Stimulated activated CD8-positive, alpha-beta memory T cell treated with anti-CD3 and anti-CD28 coated beads, Interleukin-4, amount 100 ng/mL, for 24 hours (primary cell): ENCODE measurements at places on chromosomes 6 and 20.

GRCh38 chr6:105804000-105804399 is 282.1 kb upstream of the PRDM1 start:
- no peak for DNase-seq

GRCh38 chr20:50478162-50478990 is 31.8 kb upstream of the PTPN1 start:
- DNase-seq = peak; percentile 55

DNA sequence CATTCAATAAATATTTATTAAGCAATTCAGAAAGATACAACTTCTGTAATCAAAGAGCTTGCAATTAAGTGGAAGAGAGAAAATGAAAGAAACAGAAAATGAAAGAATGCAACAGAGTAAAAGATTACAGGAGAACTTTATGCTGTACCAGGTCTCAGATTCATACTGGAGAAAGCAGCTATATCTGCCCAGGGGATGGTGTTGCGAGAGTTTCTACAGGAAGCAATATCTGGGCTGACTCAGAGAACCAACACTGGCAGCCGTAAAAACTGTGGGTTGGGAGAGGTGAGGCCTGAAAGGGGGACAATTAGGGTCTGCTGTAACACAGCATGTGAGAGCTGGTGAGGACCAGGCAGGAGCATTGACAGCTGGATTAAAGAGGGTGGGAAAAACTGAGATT is 256.7 kb upstream of the TCF21 start:
- no peak for DNase-seq

GRCh38 chr6:166237617-166238016 is 70.0 kb upstream of the TBXT start:
- DNase-seq = no peak

GRCh38 chr6:30258204-30258603 is 45.0 kb upstream of the TRIM26 start:
- no peak for DNase-seq

DNA sequence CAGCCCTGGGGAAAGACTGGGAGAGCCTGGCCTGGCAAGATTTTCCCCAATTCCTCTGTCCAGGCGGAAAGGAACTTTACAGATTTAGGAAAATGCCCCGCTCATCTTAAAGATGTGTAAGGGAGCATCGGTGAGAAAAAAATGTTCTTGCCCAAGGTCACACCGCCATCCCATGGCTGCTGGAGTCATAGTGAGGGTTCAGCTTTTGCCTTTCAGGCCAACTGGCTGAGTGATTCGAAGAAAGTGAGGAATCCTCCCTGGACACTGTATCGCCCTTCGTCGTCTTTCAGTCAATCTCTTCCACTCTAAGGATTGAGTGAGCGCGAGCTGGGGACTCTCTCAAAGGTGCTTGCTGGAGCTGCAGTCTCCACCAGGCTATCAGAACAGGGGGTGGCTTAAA is 1.4 kb downstream of the WFDC2 start:
- DNase-seq = no peak

DNA sequence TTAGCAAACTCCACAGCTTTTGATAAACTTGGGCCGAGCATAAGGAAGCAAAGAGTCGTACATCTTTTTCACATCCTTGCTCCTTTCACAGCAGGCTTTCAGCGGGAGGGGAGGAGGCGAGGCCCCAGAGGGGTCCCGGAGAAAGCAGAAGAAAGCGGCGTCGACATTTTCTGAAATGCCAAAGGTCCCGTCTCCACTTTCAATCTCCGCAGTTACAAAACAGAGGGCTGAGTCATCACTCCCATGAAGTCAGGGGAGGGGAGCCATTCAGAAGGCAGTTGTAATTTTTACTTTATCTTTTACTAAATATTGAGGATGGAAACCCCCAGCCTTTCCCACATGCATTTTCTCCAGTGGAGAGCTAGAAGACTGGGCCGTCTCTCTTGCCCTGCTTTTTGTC is 174.2 kb upstream of the THBS2 start:
- DNase-seq = no peak

DNA sequence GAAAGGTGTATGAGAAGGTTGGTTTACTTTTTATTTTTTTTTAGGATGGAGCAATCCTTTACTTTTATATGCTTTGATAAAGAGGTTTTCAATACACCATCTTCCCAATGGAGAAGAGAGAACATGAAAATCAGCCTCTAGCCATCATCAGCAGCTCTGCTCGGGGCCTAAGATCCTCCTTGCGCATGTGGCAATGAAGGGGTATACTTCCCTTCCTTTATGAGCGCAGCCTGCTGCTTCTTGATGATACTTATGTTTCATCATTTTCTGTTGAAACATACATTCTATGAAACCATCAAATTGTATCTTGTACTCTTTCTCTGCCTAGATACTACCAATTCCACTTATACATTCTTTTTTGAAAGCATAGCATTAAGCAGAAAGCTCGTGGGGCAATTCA is 74.5 kb downstream of the MAP7 start:
- DNase-seq = no peak

DNA sequence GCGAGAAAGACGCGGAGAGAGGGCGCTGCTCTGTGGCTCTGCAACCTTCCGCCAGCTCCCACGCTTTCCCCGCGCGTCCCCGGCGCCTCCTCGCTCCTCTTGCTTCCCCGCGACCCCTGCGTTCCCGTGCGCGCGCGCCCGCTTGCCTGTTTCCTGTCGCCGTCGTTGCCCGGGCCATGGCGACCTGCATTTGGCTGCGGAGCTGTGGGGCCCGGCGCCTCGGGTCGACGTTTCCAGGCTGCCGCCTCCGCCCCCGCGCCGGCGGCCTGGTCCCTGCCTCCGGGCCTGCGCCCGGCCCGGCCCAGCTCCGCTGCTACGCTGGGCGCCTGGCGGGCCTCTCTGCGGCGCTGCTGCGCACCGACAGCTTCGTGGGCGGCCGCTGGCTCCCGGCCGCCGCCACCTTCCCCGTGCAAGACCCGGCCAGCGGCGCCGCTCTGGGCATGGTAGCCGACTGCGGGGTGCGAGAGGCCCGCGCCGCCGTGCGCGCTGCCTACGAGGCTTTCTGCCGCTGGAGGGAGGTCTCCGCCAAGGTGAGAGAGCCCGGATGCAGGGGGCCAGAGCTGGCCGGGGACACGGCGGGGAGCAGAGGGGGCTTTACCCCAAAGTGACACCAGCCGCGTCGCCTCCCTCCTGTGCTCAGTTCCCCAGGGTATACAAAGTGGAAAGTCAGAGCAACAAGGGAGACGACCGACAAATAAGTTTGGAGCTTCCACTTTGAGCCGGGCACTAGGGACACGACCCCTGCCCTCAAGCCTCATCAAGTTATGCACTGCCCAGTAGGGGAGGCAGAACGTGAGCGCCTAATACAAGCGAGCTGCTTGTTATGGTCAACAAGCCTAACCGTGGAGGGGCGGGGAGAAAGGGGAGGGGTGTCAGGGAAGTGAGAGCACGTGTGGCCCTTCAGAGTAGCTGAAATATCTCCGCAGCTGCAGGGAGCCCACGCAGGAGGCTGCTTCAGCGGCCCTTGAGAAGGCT is at the start of gene ALDH5A1:
Gene ALDH5A1, plus strand, starts transcription at position 149 of the 975 bp plus-strand sequence. Its CDS starts 28 bp downstream, at position 177.
- peak; percentile 79 for DNase-seq

DNA sequence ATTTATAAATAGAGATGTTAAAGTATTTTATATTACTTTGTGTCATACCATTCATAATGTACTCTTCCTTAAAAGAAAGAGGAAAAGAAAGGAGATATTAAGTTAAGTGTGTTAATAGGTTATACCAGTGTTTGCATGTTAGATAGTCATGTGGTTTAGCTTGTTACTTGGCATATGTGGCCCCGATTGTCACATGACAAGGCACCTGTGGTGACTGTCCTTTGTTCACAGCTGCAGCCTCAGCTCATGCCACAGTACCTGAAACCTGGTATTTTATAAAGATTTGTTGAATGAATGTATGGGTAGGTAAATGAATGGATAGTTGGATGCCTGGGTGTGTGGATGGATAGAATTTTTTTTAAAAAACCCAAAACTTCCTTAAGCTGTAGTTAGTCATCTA is 306.1 kb upstream of the FLRT3 start:
- DNase-seq = no peak

DNA sequence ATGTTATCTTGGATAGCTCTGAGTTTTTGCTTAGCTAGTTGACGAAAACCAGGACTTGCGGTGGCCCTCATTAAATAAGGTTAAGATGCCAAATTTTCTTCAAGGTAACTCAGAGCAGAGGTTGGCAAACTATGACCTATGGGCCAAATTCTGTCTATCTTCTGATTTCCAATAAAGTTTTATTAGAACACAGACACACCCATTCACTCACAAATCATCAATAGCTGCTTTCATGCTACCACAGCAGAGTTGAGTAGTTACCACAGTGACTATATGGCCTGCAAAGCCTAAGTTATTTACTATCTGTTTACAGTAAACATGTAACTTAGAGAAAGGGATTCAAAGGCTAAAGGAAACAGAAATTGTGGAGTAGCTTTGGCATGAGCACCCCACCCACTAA is 23.6 kb downstream of the DCDC2 start:
- DNase-seq = no peak

DNA sequence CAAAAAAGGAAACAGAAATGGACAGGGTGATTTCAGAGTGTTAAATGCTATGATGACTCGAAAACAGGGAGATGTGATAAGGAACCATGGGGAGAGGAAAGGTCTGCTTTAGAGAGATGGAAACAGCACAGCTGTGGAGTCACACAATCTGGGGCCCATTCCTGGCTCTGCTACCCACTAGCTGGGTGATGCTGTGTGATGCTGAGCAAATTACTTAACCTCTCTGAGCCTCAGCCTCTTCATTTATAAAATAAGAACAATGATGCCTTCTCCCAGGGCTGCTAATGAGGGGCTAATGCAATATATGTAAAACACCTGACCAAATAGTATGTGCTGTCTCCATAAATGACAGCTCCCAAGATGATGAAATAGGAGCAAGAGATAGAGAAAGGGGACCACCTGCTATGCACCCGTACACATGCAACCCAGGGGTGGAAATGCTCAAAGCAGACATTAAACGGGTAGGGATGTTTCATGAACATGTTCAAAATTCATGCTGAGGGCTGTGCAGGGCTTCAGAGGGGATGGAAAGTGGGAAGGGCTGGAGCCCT is 27.7 kb downstream of the MDGA1 start:
- no peak for DNase-seq

GRCh38 chr20:51447097-51447764 is 95.3 kb downstream of the NFATC2 start:
- no peak for DNase-seq

GRCh38 chr6:16162003-16162402 is 33.1 kb downstream of the MYLIP start:
- no peak for DNase-seq

DNA sequence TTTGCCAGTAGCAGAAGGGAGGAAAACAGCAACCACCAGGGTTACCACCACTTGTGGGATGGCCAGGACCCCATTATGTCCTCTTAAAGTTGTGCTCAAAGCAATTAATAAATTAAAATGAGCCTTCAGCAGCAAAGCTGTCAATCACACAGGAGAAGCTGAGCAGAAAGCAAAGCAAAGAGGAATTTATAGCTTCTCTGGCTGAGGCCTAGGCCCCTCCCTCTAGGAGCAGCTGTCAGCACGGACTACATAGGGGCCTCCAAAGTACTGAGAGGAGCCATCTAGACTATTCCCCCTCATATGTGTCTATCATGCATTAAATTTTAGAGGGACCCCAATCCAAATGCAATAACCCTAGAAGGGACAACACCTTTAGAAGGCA is 6.4 kb downstream of the CCND3 start:
- DNase-seq = no peak

GRCh38 chr6:161029195-161029809 is 37.7 kb downstream of the MAP3K4 start:
- no peak for DNase-seq

DNA sequence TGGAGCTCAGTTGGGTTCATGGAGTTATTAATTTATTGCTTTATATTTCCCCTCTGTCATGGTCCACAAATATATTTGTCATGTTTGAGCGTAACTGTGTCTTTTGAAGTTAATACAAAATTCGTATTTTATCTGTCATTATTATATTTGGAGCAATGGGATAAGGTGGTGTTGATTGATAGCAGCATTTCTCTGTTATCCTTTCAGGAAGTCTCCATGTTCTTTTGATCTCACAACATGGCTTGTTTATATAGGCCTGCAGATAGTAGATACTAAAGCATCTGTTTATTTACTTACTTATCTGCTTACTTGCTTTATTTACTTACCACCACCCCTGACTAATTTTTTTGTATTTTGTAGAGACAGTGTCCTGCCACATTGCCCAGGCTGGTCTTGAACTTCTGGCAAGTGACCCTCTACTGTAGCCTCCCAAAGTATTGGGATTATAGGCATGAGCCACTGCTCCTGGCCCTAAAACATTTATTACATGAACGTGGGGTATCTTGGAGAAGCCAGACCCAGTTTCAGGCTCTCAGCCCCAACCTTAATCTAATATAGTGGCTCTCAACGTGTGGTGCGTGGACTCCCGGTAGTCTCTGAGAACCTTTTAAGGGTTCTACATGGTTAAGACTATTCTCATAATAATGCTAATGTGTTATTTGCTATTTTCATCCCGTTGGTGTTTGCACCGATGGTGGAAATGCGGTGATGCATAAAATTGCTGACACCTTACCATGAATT is 104.2 kb downstream of the NCOA3 start:
- no peak for DNase-seq

DNA sequence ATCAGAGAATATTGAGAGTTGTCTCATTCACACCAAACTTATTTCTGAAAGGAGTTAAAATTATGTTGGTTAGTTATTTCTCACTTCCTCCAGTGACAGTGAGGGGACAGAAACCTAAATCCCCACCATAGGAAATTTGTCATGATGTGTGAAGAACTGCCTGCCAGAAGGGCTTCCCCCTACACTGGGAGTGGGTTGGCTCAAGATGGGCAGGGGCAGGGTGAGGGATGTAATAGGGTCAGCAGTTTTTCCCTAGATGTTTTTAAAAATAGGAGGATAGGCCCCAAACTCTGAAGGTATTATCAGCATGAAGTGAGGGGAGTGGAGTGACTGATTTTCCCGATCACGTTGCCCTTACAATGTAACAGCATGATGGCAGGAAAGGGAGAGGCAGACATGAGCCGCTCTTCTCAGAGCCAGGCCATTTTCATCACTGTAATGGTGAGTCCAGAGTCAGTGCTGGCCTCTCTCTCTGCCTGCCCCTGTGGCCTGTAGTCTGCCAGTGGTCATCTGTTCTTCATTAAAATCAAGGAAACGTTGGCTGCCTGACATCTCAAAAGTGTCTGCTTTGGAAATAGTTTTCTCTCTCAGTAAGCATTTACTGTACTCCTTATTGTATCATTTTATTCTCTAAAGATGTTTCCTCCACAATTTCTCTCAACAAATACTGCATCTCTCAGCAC is 59.8 kb upstream of the SYNJ2 start:
- DNase-seq = no peak

- no peak for DNase-seq
These were observed 11.6 kb downstream of the CCN6 start for GRCh38 chr6:112065426-112065986.

DNA sequence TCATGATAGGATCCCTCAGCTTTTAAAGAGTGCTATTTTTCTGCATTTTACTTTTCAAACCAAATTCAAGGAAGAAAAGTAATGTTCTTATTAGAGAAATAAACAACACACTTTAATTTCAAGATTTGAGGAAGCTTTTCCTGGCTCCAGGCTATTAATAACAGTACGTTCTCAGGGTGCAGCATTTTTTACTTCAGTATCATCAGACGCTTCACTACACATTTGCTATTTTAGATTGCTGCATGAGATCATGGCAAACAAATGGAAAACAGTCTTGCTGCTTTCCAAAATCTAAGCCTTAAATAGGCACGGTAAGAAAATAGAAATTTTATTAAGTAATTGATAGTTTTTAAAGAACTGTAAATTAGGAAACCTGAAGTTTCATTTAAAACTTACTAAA is 253.6 kb upstream of the EXOC2 start:
- no peak for DNase-seq
